ENCODE measurements at places on chromosomes 5 and 9.

DNA sequence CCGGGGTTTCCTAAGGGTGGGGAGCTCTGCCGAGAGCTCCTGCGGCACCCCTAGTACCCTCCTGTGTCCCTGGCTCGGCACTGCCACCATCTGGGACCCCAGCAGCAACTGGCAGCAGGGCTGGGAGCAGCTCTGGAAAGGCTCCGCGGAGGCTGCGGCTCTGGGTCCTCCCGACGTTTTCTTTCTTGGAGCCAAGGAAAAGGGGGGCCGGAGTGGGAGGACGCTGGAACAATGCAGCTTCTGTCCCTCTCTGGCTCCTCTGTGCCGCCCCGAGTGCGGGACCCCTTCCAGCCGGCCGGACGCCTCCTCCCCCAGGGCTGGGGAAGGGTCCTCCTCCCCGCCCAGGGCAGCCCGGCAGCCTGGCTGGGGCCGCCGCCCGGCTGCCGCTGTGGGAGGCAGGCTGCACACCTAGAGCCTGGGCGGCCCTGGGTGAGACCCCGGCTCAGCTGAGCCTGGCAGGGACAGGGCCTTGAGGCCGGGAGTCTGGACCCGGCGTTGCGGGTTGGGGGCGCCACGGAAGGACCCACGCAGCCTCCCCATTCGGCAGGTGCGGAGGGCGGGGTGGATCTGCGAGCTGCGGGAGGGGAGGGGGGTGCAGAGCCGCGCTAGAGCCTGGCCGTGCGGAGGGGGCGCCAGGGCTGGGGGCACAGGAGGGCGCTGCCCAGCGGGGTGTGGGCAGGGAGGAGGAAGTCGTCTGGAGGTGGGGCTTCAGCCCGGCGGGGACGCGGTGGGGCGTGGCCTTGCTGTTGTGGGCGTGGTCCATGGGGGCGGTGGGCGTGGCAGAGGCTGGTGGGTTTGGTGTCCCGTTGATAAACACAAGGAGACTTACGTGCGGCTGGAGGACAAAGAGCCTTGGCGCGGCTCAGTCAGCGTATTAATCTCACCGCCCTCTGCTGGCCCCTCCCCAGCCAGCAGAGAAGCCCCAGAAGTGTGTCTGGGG lies 15.1 kb downstream of the GPSM1 start:
- DNase-seq, result no peak

GRCh38 chr9:109536859-109537258 lies 38.8 kb upstream of the PTPN3 start:
- peak; percentile 4 for DNase-seq

DNA sequence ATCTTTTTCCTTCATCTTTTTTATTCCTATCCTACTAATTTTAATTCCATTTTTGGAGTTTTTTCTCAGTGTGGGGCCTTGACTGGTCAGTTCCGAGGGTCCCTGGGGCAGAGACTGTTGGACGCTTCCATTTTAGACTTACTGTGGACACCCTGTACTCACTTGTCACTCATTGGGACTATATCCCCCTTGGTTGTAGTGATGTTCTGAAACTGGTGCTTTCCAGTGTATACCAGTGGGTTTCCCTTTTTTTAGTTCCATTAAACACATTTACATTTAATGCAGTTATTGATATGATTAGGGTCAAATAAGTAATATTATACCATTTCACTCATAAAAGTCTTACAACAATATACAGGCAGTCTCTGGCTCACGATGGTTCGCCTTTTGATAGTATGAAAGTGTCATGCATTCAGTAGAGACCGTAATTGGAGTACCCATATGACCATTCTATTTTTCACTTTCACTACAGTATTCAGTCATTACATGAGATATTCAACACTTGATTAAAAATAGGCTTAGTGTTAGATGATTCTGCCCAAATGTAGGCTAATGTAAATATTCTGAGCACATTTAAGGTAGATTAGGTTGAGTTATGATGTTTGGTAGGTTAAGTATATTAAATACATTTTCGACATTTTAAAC lies 46.0 kb downstream of the CNOT6 start:
- no peak for DNase-seq

DNA sequence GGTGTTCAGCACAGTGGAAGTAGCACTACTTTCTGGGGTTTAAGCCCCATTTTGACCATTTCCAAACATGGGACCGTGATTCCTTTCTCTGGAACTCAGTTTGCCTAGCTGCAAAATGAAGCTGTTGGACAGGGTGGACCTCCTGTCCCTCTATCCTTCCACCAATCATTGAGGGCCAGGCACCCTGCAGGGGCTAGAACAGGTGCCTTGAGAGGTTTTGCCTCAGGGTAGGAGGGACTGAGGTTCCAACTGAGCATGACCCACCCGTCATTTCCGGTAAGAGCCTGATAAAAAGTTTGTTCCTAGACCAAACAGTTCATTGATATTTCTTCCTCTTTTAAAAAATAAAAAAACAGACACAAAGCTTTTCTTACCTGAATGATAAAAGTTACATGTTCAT lies 116.5 kb downstream of the MVB12B start:
- no peak for DNase-seq

GRCh38 chr5:38739011-38739704 lies 106.7 kb upstream of the OSMR start:
- no peak for DNase-seq

All from NCI-H1105 (cell line).